ENCODE measurements at places on chromosomes 7 and 10. TPM values are rescaled to one million over a fixed set of nuclear protein-coding genes. Genes with fewer than 3 reads are reported as not detected.

Gene CNPY1
- not detected for total RNA-seq

Gene LRIT1
- not detected for total RNA-seq

Gene GIMAP6
- total RNA-seq, result 19.4 TPM

Gene CDHR1
- 0.94 TPM for total RNA-seq

Gene BLNK
- 9.4 TPM for total RNA-seq

Gene ALOX5
- 52.3 TPM for total RNA-seq

Gene HOXA4
- 3.4 TPM for total RNA-seq

Gene CCL26
- total RNA-seq, result 0.58 TPM

Gene FRMD4A
- total RNA-seq, result 34.5 TPM

- no peak overlapping the region for H3K27ac ChIP-seq
- no peaks in the 10 kb centered on the region for H3K36me3 ChIP-seq
- H3K27me3 ChIP-seq, result no peaks in the 10 kb centered on the region
These were observed 45.0 kb downstream of the MRC1 start for GRCh38 chr10:17854044-17854652.

DNA sequence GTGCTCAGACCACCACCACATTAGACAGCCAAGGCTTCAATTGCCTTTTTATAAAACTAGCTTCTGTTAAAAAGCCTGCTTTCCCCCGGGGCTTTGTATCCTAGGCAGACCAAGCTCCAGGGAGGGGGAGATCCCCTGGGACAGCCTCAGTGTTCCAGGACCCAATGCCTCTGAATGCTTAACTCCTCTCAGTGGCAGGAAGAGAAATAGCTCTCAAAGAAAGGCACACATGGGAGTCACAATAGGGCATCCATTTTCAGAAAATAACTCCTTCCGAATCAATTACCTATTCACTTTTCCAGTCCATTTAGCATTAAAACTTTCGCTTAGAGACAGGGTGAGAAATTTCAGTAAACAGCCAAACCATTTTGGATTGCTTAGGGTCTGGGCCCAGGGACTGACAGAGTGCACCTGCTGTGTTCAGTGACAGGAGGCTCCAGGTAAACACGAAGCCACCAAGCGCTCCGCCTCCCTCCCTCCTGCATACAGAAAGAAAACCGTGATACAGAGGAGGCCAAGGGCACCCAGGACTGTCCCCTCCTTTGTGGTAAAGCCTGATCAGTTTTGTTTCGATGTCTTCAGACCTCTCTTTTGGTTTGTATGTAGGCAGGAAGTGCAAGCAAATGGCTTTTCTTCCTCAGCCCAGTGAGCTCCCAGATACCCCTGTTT, 599.7 kb downstream of the KCNMA1 start:
- no peaks in the 10 kb centered on the region for H3K36me3 ChIP-seq
- no peak overlapping the region for H3K27ac ChIP-seq
- H3K4me3 ChIP-seq, result no peak overlapping the region
- DNase-seq, result no peak

- H3K27me3 ChIP-seq, result no peaks in the 10 kb centered on the region
- H3K36me3 ChIP-seq, result peaks cover 14% of the 10 kb centered on the region
- no peaks in the 10 kb centered on the region for H3K4me1 ChIP-seq
- no peak overlapping the region for H3K27ac ChIP-seq
- DNase-seq, result no peak
These were observed 8.1 kb upstream of the RABGEF1 start for GRCh38 chr7:66732439-66732838.

GRCh38 chr10:52232561-52233350, 81.3 kb upstream of the DKK1 start:
- no peaks in the 10 kb centered on the region for H3K36me3 ChIP-seq
- no peaks in the 10 kb centered on the region for H3K27me3 ChIP-seq
- H3K27ac ChIP-seq, result no peak overlapping the region
- DNase-seq, result no peak
- H3K4me1 ChIP-seq, result no peaks in the 10 kb centered on the region
- H3K4me3 ChIP-seq, result no peak overlapping the region

- no peaks in the 10 kb centered on the region for H3K27me3 ChIP-seq
- H3K4me3 ChIP-seq, result no peak overlapping the region
- no peak overlapping the region for H3K27ac ChIP-seq
- peak; percentile 93 for DNase-seq
- no peaks in the 10 kb centered on the region for H3K36me3 ChIP-seq
These were observed 134.7 kb upstream of the GALNT17 start for GRCh38 chr7:70997261-70997660.

- H3K4me3 ChIP-seq, result no peak overlapping the region
- H3K27me3 ChIP-seq, result peaks cover 25% of the 10 kb centered on the region
- DNase-seq, result no peak
- no peak overlapping the region for H3K27ac ChIP-seq
- no peaks in the 10 kb centered on the region for H3K4me1 ChIP-seq
- peaks cover 81% of the 10 kb centered on the region for H3K36me3 ChIP-seq
These were observed 51.9 kb downstream of the ALOX5 start for GRCh38 chr10:45425621-45426563.

GRCh38 chr7:148151778-148152177, 438.8 kb upstream of the C7orf33 start:
- no peak for DNase-seq
- H3K4me1 ChIP-seq, result no peaks in the 10 kb centered on the region
- no peaks in the 10 kb centered on the region for H3K36me3 ChIP-seq
- H3K4me3 ChIP-seq, result no peak overlapping the region

- H3K4me3 ChIP-seq, result no peak overlapping the region
- H3K27me3 ChIP-seq, result no peaks in the 10 kb centered on the region
- H3K36me3 ChIP-seq, result no peaks in the 10 kb centered on the region
- peaks cover 9% of the 10 kb centered on the region for H3K4me1 ChIP-seq
- peak overlapping the region; percentile 19 for H3K27ac ChIP-seq
- DNase-seq, result no peak
These were observed 45.1 kb upstream of the INPP5A start for GRCh38 chr10:132492323-132493025.

DNA sequence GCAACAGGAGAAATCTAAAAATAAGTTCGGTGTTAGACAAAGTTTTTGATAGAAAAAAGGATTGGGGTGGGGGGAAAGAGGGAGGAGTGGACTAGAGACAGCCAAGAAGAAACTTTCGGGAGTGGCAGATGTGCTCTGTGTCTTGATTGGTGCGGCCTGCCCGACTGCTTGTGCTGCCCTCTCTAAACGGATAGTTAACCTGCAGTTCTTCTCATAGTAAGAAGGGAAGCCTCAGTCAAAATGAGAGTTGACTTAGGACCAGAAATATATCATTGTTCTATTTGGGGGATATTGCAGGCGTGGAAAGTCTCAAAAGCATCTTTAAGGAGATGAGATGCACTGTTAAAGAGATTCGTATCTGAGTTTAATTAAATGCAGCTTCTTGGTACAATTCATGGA, 39.3 kb downstream of the UBE3C start:
- no peak for DNase-seq
- H3K36me3 ChIP-seq, result no peaks in the 10 kb centered on the region
- H3K27ac ChIP-seq, result no peak overlapping the region
- no peak overlapping the region for H3K4me3 ChIP-seq
- H3K4me1 ChIP-seq, result no peaks in the 10 kb centered on the region

Data from left lung (tissue), 14 donors.